Head of caudate nucleus (tissue), 42 donors: ENCODE measurements at places on chromosomes 2 and 18.

GRCh38 chr18:22674272-22674671 lies 256.6 kb upstream of the CTAGE1 start:
- no peak for DNase-seq

GRCh38 chr2:185785851-185786473 lies 47.4 kb downstream of the FSIP2 start:
- DNase-seq = no peak

DNA sequence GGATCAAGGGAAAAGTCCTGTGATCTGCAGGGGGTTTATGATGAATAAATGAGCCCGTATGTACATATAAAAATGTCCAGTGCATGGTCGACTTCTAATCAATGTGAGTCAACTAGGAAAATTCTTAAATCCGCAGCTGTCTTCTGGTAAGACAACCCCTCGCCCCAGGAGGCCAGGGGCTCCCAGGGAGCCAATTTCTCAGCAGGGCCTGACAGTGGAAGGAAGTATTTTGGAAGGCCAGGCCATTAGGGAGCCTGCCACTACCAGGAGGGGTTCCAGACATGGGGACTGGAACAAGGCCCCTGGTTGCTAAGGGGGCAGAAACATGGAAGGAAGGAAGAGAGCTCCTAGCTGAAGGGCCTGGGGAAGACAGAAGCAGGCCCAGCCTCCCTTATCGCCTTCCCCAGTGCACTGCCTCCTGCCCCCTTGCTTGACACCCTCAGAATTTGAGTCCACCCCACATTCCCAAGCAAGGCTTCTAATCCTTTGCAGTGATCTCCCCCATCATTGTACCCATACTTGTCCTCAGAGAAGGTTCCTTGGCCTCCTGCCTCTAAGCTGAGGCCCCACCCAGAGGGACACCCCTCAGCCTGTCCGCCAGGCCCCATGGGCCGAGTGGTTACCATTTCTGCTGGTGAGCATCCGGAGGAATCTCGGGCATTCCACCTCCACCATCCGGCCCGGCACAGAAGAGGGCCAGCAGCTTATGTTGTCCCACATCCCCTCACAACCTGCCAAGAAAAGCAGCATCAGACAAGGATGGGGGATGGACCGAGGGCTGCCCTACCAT lies 45.9 kb downstream of the SCTR start:
- no peak for DNase-seq

DNA sequence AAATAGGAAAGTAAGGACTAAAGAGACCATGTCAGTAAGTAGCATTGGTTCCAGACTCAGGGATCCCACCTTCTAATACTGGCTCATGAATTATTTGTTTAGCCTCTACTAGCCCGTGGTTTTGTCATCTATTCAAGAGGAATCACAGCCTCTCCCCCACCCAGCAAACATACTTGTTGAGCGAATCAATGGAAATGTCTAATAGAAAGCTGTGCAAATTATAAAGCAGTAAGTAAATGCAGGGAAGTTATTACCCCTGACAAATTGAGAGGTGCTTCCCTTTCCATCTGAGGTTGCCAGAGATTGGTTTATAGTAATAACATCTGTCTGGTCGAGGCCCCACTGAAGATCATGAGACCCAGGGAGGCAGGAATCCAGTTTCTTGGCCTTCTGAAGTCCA lies 219.3 kb upstream of the OSR1 start:
- DNase-seq = no peak

DNA sequence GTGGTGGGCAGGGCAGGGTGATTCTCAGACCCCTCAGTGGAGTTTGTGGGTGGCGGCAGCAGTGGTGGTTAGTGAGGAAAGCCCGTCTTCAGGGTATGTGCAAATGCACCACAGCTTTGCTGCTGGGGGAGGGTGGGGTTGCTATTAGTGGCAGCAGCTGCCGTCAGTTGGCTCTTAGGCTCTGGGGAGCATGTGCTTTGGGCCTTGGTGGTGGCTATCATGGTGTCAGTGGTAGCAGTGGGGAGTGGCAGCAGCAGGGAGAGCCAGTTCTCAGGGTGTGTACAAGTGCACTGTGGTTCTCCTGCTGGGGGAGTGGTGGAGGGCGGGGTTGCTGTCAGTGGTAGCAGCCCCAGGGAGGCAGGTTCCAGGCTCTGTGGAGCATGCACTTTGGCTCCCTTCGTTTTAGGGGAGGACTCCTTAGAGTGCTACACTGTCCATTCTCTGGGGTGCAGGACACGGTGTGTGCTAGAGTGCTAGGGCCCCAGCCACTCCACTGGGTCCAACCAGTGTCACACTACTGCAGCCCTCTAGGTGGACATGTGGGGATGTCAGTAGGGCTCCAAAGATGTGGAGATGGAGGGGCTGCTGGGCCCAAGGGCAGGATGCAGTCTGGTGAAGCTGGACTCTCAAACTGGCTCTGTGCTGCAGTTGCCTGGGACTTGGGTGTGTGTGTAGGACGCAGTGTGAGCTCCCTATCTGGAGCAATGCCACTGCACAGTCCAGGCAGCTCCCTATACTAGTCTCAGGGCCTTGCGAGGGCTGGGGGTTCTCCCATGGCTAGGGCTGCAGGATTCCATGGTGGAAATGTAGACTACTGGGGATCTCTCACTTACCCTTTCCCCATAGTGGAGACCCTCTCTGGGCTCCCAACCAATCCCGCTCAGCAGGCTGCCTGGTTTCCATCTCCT lies 45.3 kb downstream of the ADCYAP1 start:
- no peak for DNase-seq

DNA sequence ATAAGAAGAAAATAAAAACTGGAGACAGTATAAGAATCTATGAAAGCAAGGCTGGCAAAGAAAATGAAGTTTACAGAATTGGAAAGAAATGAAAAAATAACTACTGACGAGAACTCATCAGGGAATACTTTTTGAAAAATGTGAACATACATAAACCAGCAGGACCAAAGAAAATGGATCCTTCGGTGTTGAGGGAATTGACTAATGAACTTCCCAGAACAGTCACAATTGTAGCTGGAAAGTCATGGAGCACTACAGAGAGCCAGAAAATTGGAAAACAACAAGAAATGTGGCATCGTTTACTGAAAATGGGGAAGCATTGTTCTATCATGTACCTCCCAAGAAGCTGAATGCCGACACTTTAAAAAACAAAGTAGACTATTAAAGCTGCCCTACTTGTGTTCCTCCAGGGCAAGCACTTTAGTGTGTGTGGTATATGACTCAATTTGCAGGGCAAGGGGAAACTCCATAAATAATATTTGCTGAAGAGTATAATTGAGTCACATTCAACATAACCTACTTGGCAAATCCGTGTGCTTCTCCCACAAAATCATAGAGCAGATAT lies 1221.6 kb upstream of the NRXN1 start:
- no peak for DNase-seq

DNA sequence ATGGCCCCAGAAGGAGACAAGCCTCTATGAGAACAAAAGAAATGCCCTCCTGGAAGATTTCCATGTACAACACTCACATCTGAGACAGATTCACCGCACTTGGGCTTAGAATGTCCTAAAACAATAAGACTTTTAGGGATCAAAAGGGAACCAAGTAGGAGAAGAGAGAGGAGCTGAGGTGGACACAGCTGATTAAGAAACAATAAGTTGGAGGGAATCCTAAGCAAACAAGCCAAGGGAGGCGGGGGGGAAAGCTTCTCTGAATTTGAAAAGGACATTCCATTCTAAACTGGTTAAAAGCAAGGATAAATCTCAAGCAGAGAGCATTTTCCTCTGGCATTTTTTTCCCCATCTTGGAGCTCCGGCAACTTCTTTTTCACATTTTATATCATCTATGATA lies 9.9 kb downstream of the ACVR1 start:
- no peak for DNase-seq

- DNase-seq = no peak
Measured at GRCh38 chr2:112075490-112076260, 20.6 kb downstream of the TMEM87B start.

DNA sequence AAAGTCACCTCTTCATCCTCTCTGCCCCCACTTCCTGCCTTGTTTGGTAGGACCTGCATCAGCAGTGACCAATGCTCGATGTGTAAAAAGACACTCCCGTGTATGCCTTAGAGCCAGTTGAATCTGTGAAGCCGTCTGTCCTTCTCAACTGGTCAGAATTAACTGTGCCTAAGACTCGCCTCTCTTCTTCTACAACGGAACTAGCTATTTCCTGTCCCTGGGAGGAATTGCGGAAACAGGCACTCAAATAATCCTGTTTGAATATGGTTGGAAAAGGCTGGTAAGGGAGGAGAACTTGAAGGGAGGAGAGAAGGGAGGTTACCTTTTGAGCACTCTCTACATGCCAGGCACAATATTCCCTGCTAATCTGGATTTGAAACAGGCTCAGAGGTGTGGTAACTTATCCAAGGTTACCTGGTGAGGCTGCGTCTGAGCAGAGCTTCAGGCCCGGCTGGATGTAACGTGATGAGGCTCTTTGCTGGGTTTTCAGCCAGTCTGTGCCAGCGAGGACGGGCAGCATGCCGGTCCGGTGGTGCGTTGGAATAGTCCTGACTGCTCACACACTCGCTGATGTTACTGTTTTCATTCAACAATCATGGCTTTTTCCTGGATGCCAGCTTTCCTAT lies 127.0 kb downstream of the FAM168B start:
- DNase-seq = no peak

- no peak for DNase-seq
Measured at GRCh38 chr2:217751192-217751591, 251.6 kb downstream of the TNS1 start.

GRCh38 chr18:79465392-79465991 lies 69.8 kb downstream of the NFATC1 start:
- peak; percentile 37 for DNase-seq

DNA sequence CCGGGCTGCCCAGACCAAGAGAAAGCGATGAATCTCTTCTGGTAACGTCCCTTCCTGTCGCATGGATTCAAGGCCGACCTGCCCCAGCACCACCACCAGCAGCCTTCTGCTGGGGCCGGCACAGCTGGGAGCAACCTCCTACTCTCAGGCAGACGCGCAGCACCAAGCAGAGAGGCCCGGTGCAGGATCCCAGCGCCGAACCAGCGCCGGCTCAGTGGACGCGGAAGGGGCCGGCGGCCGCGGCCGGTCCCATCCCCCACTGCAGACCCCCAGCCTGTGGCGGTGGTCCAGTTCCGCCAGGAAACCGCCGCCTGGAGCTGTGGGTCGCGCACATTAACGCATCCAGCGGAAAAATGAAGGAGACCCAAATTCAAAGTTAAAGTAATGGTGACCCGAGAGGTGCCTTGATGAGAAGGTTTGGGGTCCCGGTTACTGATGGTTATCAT lies 525 bp upstream of the MAL start:
- peak; percentile 66 for DNase-seq

DNA sequence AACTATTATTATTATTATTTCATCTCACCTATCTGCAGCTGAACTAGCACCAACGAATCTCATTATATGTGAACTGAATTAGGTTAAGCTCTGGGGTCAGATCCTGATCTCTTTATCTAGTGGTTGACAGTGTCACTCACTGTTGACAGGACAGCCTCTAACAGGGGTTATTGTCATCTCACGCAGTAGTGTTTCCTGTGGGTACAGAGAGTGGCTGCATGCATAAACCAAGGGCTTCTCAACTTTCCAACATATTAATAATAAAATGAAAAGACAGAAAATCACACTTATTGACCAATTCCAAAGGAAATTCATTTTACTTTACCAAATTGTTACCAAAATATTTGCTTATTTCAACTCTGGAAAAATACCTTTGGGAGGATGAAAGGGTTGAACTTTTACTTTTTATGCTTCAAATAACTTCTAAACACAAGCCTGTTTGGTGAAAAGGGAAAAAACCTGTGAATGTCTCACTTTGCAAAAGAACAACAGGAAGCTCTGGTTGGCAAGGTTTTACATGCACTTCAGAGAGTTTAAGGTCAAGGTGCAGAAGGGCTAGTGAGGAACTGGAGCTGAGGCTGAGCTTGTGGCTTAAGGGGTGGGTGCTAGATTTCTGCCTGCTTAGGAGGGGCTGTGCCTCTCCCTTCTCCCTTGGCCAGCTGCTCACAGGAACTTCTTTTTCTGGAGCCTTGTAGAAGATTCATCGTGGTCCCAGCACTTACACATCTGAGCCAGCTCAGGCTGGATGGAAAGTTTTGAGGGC lies 72.6 kb downstream of the CTAGE1 start:
- DNase-seq = no peak

DNA sequence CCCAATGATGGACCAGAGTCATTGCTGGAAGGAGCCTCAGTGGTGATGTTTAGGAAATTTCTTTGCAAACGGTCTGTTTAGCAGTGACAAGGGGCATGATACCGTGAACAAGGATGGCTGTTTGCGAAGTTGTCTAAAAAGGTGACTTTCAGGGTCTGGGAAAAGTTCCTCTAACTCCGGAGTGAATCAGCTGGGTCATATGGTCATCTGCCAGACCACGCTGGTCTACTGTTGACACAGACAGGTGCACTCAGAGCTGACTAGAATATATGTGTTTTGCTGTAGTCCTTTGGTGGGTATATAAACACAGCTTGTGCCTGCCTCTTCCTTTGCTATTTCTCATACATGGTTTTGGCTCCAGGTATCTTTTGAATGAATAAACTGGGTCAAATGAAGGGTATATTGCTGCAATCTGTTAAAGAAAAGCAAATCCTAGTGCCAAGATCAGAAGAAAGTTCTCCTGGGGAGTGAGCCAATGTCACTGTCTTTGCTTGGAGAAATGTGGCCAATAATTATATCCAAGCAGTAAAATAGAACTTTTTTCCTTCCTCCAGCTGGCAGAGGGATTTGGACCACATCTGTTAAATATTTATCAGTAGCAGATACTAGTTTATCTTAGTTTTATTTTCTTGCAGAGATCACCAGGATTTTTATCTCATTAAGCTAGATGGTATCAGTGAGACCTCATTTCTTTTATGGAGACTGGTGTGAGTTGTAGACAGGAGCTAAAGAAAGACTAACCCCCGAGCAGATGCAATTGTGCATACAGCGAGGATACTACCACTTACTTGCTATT lies 286.0 kb downstream of the TRIB2 start:
- DNase-seq = no peak

GRCh38 chr2:20563251-20563650 lies 87.6 kb downstream of the HS1BP3 start:
- no peak for DNase-seq

DNA sequence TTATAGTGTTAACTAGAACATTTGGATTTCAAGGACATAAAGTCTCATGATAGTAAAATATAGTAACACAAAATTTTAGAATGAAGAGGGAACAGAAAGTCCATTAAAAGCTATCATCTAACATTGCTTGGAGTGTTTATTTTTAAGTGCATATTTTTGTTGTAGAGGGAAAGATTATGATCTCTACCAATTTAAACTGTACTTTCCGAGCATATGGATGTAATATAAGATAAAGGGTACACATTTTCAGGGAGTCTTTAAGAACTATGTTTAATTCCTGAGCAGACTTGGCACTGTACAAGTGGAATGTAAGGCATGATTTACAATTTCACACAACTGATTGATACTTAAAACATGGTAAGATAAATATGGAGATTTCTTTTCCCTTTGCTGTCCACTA lies 34.2 kb upstream of the ZNF804A start:
- no peak for DNase-seq

- no peak for DNase-seq
Measured at GRCh38 chr2:217636991-217637561, 365.7 kb downstream of the TNS1 start.

DNA sequence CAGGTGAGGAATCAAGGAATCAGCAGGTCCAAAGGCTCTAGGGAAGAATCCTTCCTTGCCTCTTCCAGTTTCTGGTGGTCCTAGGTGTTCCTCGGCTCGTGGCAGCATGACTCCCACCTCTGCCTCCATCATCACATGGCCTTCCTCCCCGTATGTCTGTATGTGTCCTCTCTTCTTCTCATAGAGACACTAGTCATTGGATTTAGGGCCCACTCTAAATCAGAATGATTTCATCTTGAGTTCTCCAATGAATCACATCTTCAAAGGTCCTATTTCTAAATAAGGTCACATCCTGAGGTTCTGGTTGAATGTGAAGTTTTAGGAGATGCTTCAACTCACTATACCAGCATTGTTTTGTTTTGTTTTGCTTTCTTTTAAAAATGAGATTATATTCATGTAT lies 11.1 kb upstream of the AGFG1 start:
- no peak for DNase-seq
